Smooth muscle cell of the pulmonary artery (primary cell): ENCODE measurements at places on chromosomes 6 and 20. TPM values are rescaled to one million over a fixed set of nuclear protein-coding genes. Genes with fewer than 3 reads are reported as not detected.

Gene ENPP5
- total RNA-seq = 0.07 and 3.6 TPM in 2 replicates

Gene DUSP15
- total RNA-seq = 0.17 and 0.20 TPM in 2 replicates

Gene GNAS-AS1
- 0.72 and 1.2 TPM in 2 replicates for total RNA-seq

Gene GPR63
- total RNA-seq = 0.20 and 0.52 TPM in 2 replicates

Gene VGLL2
- not detected in 2 replicates for total RNA-seq
